ENCODE measurements at places on chromosomes 7 and 10.

DNA sequence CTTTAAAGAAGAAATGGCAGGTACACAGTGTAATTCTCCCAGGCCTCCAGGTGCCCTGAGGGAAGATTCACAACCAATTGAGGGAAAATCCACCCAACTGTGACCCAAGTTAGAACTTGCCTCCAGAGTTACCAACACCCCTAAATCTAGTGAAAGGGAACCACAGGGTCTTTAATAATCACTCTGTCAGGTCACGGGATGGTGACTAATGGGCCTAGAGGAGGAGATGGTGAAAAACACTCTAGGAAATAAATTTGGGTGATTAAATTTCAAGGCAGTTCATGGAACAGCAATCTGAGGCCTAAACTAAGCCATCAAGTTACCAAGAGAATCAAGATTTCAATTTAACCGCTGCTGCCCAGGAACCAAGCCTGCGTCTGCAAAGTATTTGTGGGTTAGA, 26.7 kb upstream of the SLF2 start:
- DNase-seq = no peak

DNA sequence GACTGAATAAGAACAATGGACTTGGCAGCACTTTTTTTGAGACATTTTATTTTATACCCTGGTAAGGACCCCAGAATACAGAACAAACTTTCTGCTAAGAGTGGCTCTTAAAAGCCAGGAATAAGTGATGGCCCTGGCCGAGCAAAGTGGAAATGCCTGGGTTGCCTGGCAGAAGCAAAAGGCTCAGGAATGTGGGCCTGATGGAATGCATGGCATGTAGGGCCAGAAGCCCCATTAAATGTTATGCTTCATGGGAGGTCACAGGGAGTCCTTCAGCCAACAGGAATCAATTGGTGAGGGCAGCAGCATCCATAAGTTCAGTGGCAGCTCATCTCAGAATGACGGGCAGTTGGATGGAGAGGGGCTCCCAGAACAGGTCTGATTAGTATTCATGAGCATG, 301.5 kb upstream of the CACNA2D1 start:
- DNase-seq = no peak

- no peak for DNase-seq
Measured at GRCh38 chr10:102773986-102774385, 30.2 kb downstream of the WBP1L start.

GRCh38 chr10:89563861-89564478, 28.6 kb upstream of the SLC16A12 start:
- no peak for DNase-seq

DNA sequence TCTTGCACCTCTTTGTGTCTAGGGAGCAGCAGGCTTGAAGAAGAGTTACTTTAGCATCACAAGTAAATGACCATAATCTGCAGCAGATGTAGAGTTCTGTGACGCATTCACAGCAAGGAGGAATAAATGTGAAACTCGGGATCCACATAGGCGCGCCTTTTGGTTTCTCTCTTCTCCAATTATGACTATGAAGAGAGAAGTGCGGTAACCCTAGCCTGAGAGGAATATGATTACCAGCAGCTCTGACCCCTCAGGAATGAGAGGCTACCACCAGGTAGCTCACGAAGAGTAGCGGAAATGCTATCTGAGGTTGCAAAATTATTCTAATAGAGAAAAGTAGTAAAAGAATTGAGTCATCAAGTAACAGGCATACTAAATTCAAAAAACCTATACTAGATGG, 25.2 kb upstream of the DMTF1 start:
- DNase-seq = no peak

- DNase-seq = no peak
Measured at GRCh38 chr7:138455609-138456008, 4.5 kb upstream of the TRIM24 start.

- no peak for DNase-seq
Measured at GRCh38 chr7:74040101-74040790, 12.3 kb downstream of the ELN start.

DNA sequence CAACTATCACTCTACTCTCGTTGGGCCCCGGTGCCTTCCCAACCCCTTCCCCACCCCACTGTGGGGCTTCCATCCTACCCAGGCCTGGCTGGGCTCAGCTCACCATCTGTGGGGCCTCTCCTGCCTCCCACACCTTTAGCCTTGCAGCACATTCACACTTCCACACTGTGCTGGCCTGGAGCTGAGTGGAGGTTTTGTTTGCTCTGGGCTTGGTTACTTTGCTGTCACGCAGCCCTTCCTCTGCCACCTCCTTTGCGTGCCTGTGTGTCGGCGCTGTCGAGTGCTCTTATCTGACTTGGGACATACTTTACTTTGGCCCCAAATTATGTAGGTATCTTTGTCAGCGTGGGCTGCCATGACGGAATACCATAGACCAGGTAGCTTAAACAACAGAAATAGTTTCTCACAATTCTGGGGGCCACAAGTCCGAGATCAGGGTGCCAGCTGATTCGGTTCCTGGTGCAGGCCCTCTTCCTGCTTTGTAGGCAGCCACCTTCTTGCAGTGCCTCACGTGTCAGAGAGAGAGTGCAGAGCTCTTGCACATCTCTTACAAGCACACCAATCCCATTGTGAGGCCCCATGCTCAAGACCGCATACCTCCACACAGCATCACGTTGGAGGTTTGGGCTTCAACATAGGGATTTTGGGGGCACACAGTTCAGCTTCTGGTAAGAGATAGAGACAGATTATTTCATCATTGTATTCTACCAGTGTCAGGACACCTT, 89.0 kb downstream of the CUL1 start:
- DNase-seq = no peak

GRCh38 chr7:20741801-20742200, 44.9 kb downstream of the SP8 start:
- no peak for DNase-seq

DNA sequence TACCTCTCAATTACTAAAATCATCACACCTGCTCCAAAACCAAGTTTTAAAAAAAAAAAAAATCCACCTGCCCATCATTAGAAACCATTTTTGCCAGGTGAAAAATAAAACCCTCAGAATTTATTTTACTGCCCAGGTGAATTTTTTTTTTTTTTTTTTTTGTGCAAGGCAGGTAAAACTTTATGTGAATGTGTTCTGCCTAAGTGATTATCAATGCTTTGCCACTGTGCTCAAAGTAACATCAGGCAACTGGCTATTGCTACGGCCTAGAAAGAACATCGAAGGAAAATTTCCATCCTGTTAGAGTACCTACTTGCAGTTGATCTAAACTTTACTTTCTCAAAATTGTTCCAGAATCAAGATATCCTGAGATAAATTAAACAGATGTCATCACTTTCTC, 512.1 kb downstream of the PARD3 start:
- no peak for DNase-seq

DNA sequence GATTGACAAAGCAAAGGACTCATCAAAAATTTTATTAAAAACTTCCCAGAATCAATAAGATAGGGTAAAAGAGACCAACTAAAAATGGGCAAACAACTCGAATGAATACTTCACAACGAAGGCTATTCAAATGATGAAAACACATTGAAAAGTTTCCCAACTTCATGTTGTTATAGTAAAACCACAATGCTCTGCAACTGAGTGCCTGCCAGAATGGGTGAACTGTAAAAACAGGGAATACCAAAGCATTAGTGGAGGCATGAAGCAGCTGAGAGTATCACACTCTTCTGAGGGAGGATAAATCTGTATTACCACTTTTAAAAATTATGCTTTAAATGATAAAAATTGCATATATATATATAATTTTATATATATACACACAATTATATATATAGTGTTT, 1214.7 kb downstream of the SORCS3 start:
- DNase-seq = no peak

GRCh38 chr10:90592638-90593302, 265.1 kb downstream of the HTR7 start:
- no peak for DNase-seq

GRCh38 chr10:127534496-127534895, 14.6 kb upstream of the NPS start:
- DNase-seq = no peak

- no peak for DNase-seq
Measured at GRCh38 chr7:3805151-3805550, 504.1 kb downstream of the SDK1 start.
